Neural crest cell (in vitro differentiated cells): ENCODE measurements at places on chromosomes 1 and 21. TPM values are rescaled to one million over a fixed set of nuclear protein-coding genes. Genes with fewer than 3 reads are reported as not detected.
A peak's percentile ranks its signal among the peaks of the same experiment; 100 is the strongest.

Gene CTTNBP2NL
- total RNA-seq = 39.0 and 43.6 TPM in 2 replicates

Gene MX2
- not detected in 2 replicates for total RNA-seq

Gene SELE
- total RNA-seq = not detected in 2 replicates

Gene SMPDL3B
- total RNA-seq = not detected in 2 replicates

Gene MAB21L3
- total RNA-seq = not detected in 2 replicates

Gene ZNF326
- 42.9 and 43.8 TPM in 2 replicates for total RNA-seq

Gene CD1E
- total RNA-seq = not detected in 2 replicates

Gene RHEX
- total RNA-seq = 0.48 and 0.93 TPM in 2 replicates

Gene AGRN
- total RNA-seq = 192 and 203 TPM in 2 replicates

DNA sequence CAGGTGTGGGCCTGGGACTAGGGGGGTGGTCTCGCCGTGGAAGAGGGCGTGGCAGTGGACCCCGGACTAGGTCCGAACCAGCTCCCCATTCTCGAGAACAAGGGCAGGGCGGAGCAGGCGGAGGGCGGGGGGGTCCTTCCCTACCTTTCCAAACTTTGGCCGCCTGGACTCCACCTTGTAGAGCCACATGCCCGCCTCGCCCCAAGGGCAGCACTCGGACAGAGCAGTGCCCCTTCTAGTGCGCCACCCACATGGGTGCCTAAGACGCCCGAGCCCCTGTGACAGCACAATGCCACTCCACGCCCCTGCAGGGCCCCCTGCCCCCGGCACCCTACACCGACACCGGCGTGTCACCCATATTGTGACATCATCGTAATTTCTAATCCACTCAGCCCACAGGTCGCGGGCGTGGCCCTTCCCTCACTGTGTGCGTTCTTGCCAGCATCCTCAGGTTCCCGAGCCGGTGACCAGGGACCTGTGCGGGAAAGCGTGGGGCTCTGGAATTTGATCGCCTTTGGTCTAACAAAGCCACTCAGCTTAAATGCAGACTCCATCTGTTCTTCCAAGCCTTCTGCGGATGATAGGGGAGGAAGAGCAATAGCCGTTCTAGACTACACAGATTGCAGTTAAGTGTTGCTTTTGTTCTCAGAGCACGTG, 553 bp upstream of the STMN1 start:
- DNase-seq = peak; percentile 36

DNA sequence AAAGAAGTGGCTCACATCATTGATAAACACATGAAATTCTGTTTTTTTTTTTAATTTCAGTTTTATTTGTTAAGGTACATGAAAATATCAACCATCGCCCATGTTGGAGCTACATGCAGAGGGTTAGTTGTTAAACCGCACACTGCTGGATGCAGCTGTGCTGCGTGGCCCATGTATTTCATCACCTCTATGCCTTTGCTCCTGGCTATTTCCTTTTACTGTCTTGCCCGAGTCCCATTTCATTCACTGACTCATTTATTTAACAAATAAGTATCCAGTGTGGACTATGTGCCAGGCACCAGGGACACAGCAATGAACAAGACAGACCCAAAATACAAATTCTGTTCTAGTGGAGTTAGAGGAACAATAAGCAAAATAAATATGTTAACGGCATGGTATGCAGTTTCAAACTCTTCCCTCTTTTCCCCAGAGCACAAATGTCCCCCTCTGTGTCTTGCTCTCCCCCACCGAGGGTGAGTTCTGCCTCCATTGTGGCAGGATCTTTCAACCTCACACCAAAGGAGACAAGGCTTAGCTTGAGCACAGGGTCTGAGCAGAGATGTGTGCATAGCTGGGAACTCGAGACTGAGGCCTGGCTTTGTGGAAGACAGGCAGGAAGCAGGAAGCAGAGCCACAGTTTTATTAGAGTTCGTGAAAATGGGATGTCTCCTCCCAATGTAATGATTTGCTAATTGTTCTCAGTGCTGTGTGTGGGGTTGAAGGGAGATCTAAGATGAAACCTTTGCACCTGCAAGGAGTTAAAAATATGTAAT, 44.6 kb downstream of the MAN1C1 start:
- no peak for DNase-seq

- no peak for DNase-seq
These were observed 62.6 kb upstream of the C1orf105 start for GRCh38 chr1:172357753-172358385.

GRCh38 chr1:186634511-186634910, 45.7 kb downstream of the PTGS2 start:
- no peak for DNase-seq

- DNase-seq = peak; percentile 39
These were observed 81.9 kb upstream of the HAO2 start for GRCh38 chr1:119286587-119287181.

GRCh38 chr1:97909266-97909665, 11.6 kb downstream of the DPYD start:
- no peak for DNase-seq

DNA sequence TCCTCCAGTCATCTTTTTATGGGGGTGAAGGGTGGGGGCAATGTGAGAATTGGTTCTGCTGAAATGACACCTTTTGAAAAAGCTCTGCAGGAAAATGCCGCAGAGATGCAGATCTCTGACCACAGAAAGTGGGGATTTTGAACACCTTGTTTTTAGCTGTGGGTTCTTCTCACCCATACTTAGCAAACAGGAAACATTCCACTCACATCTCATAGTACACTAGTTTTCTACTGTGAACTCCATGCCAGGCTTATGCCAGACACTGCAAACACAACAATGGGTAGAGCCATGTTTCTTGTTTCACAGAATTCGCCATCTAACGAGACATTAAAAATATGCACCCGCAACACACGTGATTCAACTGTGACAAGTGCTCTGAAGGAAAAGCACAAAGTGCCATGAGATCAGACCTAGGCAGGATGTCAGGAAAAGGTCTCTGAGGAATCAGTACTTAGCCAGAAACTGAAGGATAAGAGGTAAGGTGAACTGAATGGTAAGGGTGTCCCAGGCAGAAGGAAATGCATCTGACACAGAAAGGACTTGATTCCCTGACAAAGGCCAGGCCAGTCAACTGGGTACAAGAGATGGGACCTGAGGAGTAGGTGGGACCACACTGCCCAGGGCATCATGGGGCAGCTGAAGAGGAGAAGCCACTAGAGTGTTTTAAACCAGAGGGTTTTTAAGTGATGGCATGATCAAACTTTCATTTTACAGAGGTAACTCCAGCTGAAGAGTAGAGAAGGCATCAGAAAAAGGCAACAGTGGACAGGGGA, 83.8 kb upstream of the JAK1 start:
- no peak for DNase-seq

DNA sequence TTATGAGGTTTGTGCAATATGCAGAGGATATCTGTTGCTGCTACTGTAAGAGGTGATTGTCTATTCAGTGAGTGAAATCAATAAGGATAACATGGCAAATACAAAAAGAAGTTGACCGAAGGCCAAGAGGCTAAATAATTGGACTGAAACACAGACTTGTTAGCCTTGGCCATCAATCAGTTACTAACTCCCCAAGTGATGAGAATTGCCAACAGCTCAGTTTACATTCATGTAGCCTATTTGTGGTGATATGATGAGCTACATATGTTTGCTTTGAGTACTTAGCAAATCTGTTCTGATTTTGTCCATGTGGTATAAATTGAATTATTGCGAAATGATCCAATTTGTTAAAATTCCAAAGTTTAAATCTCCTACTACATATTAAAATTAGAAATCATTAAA, 68.6 kb upstream of the VAV3 start:
- DNase-seq = no peak

DNA sequence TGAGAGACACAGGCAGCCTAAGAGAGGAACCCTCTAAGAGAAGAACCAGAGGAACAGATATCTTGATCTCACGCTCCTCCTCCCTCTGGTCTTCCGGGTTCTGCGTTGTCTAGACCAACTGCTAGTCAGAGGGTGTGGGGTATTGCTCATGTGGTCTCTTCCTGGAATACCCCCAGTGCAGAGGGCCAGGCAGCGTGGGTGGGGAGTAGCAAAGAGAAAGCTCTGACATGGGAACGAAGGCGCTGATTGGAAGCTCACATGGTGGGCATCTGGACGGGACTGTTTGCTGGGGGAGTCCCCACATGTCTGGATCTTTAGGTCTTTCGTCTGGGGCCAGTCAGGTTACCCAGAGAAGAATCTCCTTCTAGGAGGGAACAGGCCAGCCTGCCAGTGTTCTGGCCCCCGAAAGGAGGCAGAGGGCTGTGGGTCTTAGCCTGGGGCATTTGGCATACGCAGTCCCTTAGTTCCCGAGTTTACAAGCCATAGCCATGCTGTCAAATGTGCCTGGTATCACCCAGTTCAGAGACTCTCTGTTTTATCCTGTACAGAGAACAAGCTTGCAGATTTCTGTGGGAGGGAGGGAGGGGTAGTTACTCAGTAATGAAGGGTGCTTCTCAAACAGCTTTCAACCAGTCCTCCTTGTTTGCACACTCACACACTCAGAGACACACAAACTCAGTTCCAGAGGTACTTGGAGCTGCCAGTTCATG, 18.3 kb upstream of the IL6R start:
- DNase-seq = no peak

DNA sequence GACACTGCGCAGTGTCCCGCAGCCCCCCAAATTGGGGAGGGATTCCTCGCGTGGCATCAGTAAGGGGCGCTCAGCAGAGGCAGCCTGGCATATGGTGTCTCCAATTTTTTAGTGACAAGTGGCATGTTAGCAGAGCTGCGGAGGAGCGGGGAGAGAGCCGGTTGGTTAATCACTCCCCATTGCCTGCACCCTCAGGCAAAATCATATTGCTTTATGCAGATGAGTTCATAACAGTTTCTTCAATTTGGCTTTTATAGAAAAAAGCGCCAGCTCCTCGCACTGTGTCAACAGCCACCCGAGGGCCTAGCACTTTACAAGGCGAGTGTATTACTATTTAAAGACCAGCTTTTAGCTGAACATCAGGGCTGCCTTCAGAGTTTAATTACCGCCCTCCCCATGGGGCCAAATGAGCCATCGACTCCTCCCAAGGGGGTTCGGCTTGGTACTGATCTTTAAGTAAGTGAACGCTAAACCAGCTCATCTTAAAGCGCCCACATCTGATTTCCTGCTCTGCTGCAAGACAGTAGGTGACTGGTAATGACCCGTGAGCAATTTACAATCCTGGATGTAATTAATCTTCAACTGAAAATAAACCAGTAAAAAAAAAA, 298.9 kb downstream of the DSCAM start:
- DNase-seq = no peak

DNA sequence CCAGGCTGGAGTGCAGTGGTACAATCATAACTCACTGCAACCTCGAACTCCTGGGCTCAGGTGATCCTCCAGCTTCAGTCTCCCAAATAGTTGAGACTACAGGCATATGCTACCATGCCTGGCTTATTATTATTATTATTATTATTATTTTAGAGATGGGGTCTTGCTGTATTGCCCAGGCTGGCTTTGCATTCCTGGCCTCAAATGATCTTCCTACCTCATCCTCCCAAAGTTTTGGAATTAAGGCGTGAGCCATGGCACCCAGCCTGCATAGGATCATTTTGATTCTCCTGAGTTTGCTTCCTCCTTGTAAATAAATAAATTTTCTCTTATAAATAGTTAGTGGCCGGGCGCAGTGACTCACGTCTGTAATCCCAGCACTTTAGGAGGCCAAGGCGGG, 6.2 kb downstream of the DDI2 start:
- no peak for DNase-seq

GRCh38 chr1:178944729-178945128, 73.9 kb upstream of the ANGPTL1 start:
- DNase-seq = no peak

DNA sequence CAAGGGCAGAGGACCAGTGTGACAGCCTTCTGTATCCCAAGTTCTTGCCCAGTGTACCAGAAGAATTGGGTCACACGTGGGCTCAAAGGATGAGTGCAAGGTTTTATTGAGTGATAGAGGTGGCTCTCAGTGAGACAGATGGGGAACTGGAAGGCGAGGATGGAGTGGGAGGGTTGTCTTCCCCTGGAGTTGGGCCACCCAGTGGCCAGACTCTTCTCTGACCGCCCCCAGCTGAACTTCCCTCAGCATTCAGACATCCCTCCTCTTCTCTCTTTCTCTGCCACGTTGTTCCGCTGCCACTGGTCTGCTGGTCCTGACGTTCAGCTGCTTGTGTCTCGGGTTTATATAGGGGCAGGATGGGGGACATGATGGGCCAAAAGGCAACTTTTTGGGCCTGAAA, 150.1 kb upstream of the IVNS1ABP start:
- no peak for DNase-seq

DNA sequence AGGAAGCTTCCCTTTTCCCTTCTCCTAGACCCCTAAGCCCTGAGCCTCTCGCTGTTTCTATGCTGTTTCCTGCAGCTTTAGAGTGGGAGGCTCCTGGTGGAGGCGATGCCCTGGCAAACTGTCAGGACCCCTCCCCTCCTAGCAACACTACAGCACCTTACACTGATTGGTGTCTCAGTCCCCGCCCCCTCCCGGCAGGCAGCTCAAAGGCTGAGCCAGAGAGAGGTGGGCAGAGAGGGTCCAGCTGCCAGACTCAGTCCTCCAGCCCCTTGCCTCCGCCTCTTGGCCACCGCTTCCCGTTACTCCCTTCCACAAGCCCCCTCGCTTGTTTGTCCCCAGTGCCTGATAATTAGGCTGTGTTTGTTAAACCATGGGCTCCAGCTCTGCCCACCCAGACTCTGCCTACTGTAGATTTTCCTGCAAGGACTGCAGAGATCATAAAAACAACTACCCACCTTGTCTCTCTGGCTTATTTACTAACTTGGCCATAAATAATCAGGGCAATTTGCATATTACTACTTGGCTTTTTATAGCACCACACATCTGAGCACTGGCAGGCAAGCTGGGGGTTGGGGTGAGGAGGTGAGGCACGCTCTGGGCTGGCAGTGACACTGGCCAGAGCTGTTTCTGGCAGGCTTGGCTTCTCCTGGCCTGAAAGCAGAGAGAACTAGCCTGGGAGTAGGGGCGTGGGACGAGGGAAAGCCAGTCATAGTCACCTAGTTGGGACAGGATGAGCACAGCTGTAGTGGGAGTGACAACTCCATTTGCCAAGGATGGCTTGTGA, 107.5 kb downstream of the CSMD2 start:
- DNase-seq = no peak

GRCh38 chr1:1053682-1054081, 20.4 kb downstream of the RNF223 start:
- DNase-seq = no peak

DNA sequence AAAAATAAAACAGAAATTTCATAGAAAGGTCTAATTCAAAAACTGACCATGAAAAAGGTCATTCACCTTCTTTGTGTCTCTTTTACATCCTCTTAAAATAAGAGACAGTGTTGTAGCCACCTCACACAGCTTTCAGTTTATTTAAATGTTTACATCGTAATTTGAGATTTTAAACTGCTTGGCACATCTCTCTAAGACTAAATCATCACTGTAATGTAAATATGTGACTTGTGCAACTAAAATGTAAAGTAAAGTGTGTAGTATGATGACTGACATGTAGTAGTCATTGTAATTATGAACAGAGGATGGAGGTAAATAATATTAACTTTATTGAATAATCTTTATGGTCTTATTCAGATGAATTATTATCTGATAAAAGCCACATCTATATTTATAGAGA, 283.9 kb downstream of the KCNT2 start:
- DNase-seq = no peak

- DNase-seq = no peak
These were observed 43.6 kb downstream of the TNFRSF9 start for GRCh38 chr1:7896994-7897393.
